ENCODE measurements at places on chromosomes 1 and 21.

GRCh38 chr1:244918421-244919319 lies 54.3 kb upstream of the HNRNPU start:
- DNase-seq, result no peak

DNA sequence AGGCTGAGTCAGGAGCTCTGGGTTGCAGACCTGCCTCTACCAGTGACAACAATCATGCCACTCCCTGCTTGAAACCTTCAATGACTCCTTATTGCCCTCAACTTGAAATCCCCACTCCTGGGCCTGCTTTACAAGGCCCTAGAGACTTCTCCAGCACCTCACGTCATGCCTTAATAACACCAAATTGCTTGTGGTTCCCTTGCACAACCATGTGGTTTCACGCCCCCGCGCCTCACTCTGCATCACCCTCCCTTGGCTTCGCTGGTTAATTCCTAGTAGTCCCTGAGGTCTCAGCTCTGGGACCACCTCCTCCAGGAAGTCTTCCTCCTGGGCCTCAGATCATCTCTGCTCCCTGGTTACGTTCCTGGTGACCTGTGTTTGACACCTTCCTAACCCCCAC lies 33.0 kb downstream of the EPHA2 start:
- no peak for DNase-seq

- no peak for DNase-seq
Measured at GRCh38 chr21:41054018-41054578, 113.9 kb upstream of the BACE2 start.

DNA sequence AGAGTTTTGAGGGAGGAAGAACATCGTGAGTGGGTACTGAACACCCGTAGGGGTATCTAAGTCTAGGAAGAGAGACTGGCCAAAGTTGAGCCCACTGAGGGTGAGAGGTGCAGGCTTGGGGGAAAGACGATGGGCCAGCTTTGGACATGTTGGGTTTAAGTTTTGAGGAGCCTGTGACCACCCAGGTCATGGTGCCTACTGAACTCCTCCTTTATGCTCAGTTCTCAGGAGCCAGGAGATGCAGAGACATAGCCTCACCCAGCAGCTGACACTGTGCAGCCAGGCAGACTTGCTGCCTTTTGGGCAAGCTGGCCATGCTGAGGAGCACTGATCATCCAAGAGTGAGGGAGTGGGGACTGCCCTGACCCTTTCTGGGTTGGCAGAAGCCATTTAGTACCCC lies 72.3 kb downstream of the TNR start:
- DNase-seq, result no peak

GRCh38 chr1:244085891-244086290 lies 34.8 kb downstream of the ZBTB18 start:
- DNase-seq, result no peak

DNA sequence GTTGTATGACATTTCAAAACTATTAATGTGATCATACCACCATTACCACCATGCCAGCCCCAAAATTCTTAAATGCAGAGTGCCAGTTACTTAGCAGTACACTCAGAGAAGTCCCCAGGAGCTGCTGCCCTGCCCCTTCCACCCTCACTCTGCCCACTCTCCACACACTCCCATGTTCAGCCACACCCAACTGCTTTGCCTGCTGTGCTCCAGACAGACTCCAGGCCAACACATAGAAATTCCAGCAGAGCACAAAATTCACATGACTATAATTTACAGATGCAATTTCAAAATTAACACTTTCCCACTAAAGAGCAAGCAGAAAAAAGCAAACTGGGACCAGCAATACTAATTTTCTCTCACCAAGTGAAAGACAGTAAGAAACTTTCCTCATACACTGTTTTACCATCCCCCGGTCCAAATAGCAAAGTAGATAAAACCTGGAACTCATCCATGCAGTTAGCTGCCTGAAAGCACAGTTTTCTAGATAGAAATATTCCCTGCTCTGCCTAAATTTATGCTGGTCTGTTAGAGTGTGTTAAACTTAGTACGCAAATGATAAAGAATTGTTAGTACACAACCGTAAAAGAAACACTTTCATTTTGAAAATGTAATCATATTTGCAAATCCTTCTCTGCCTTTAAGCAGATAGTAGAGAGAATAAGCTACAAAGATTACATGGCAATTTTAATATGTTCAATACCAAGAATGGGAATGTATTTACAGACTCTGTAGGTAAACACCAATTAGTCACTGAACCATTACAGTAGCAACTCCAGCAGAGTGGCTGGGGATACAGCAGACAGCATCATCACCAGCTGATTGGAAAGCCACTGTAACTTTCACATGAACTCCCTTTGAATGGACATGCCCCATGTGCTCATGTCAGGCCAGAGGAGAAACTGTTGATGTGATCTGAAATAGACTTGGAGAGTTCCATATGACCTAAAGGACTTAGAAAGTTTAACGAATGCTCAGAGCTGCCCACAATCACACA lies 176.5 kb downstream of the VAV3 start:
- DNase-seq, result no peak

GRCh38 chr1:58950897-58951296 lies 167.1 kb upstream of the JUN start:
- DNase-seq, result no peak
